ENCODE measurements at places on chromosomes 5 and 9. TPM values are rescaled to one million over a fixed set of nuclear protein-coding genes. Genes with fewer than 3 reads are reported as not detected.

Gene SEMA6A
- total RNA-seq: 0.66 TPM

Gene CDX1
- 0.17 TPM for total RNA-seq

Gene PPP1R26
- 6.7 TPM for total RNA-seq

Gene NRG2
- total RNA-seq: 0.73 TPM

Gene IFNE
- 11.2 TPM for total RNA-seq

Gene IRGM
- not detected for total RNA-seq

Gene HBEGF
- 1.7 TPM for total RNA-seq

Gene FOXI1
- total RNA-seq: not detected
